NCI-H2171 (cell line): ENCODE measurements at places on chromosomes 4 and X.
A peak's percentile ranks its signal among the peaks of the same experiment; 100 is the strongest.

DNA sequence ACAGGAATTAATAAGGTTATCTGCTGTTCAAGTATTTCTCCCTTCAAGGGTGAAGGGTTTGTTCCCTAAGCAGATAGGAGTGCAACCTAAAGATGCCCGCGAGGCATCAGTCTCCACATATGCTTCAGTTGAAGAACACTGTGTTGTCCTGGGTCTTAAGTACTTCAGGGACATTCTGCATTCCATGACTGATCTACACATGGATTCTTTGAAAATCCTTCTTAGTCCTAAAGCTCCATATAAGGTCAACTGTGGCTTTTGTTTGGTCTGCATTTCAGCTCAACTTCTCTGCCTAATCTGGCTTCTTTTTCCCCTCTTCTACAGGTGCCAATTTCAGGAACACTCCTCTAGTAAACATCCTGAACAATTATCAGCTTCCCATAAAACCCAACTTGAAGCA is 21.8 kb upstream of the CTSO start:
- DNase-seq, result no peak

- no peak for DNase-seq
Measured at GRCh38 chrX:47112316-47112954, 32.1 kb downstream of the NDUFB11 start.

DNA sequence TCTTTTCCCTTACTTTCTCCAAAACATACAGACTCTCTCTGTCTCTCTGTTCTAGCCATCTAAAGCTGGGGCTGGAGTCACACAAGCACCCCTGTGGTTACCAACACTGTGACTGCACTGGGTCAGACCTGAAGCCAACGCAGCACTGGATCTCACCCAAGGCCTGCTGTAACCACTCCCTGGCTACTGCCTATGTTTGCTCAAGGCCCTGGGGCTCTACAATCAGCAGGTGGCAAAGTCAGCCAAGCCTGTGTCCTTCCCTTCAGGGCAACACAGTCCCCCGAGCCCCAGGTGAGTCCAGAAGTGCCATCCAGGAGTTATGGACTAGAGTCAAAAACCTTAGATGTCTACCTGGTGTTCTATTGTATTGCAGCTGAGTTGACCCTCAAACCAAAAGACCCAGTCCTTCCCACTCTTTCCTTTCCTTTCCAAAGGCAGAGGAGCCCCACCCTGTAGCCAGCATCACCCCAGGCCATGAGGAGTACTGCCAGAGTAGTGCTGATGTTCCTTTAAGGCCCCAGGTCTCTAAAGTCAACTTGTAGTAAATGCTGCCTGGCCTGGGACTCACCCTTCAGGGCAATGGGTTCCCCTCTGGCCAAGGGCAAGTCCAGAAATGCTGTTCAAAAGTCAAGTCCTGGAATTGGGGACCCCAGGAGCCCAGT is 58.8 kb upstream of the RAP2C start:
- DNase-seq, result no peak

DNA sequence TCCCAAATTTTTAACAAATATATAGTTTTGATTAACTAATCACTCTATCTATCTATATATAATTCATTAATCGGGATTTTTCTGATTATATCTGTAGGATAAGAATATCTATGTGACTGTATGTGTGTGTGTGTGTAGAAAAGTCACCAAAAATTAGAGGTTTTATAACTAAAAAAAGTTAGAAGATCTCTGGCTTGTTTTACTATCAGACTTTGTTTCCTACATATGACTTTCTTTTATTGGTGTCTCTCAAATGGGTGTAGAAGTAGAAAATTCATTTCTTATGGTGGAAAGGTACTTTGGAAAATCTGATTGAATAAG is 26.7 kb upstream of the TMPRSS11D start:
- no peak for DNase-seq

- DNase-seq, result no peak
Measured at GRCh38 chrX:44871114-44871645, 1.8 kb upstream of the KDM6A start.

DNA sequence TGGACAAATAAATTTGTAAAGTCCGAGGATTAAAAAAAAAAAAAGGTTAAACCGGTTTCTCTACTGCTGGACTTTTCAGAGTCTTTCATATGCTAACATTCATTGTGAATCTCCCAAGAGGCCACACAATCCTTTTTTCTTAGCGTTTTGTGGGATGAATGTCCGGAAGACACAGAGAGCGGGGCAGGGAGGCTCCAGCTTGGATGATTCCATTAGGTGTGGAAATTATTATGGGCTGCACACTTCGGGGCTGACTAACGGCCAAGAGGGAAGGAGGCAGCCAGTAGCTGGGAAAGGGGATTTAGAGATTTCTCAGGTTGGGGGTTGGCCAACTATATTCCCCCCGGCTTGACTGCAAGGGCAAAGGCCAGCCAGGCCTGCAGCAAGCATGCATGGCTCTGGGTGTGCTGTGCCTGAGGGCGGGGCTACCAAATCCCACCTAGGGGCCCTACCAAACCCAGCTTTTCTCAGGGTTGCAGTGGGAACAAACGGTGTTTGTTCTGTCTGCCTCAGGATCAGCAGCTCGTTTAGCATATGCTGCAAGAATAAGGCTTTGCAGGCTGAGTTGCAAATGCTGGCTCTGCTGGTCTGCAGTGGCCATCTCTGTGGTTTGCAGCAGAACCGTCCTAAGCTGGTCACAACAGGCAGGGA is 28.6 kb downstream of the NYX start:
- no peak for DNase-seq

DNA sequence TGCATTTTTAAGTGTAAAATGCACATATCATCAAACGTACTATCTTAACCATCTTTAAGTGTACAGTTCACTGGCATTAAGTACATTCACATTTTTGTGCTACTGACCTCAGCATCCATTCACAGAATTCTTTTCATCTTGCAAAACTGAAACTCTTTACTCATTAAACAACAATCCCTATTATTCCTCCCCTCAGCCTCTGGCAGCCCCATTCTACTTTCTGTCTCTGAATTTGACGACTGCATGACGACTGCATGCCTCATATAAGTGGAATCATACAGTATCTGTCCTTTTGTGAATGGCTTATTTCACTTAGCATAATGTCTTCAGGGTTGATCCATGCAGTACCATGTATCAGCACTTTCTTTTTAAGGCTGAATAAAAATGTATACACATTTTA is 38.7 kb downstream of the CNKSR2 start:
- no peak for DNase-seq

- no peak for DNase-seq
Measured at GRCh38 chr4:116926631-116927295, 158.6 kb downstream of the TRAM1L1 start.

DNA sequence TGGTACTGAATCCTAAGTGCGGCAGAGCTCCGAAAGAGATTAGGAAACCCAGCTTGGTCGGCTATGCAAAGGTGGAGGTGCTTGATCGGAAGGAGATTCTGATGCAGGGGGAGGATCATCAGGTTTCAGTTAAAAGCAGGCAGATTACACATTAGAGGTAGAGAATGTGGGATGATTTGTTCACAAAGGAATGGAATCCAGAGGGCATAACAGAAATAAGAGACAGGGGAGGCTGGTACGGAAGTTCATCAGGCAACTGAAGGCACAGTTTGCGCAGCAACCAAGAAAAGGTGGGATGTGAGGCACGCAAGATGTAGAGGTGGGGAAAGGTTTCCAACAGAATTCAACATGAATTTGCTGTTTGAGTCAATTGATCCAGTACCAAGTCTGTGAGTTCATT is 424 bp upstream of the ZNF330 start:
- DNase-seq, result no peak

GRCh38 chr4:1383728-1384591 is 22.3 kb downstream of the NKX1-1 start:
- no peak for DNase-seq

DNA sequence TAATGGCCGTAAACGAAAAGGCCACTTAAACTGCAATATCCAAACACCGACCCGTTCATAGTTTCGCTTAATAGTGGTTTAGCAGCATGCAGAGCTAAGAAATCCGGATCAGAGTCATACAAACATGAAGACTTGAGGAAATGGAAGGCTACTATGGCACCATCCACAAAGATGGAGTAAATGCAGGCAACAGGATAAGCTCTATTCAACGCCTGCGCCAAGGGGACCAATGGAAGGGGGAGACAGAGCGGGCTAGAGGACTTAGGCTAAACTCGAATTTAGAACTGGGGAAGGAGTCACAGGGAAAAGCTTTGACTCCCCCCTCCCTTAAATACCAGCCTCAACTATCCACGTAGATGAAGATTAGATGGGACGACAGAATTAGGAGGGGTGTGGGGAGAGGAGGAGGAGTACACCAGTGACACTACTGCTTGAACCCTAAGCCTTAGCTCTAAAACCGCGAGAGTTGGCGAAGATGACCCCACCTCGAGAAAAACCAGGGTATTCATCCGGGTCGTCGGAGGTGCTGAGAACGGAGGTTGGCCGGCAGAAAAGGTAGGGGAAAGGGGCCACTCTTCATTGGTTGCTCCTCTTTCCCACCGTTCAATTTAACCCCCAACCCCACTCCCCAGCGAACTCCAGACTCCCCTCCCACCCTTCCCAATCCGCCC is 3.5 kb downstream of the HUWE1 start:
- DNase-seq, result peak; percentile 11

GRCh38 chrX:112577146-112577545 is 102.6 kb downstream of the LHFPL1 start:
- no peak for DNase-seq

GRCh38 chrX:72073633-72074032 is 58.1 kb downstream of the RTL5 start:
- DNase-seq, result no peak

GRCh38 chr4:153652051-153652784 is 31.9 kb upstream of the TLR2 start:
- DNase-seq, result no peak

GRCh38 chrX:134454506-134454905 is 5.5 kb upstream of the HPRT1 start:
- no peak for DNase-seq

DNA sequence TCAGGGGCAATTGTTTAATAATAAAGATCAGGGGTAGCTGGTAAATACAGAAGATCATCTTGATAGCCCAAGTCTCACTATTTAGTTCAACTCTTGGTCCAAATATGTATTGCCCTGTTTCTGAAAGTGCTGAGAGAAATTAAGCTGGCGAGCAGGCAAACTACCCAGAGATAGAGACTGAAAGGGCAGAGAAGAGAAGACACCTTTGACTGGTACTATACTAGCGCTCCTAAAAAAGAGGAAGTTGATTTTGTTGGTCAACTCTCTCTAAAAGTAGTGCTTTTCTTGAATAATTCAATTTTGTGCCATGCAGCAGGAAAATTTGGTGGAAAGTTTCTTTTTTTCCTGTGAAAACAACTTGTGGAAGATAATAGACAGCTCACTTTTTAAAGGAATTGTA is 64.0 kb downstream of the IGSF1 start:
- no peak for DNase-seq

DNA sequence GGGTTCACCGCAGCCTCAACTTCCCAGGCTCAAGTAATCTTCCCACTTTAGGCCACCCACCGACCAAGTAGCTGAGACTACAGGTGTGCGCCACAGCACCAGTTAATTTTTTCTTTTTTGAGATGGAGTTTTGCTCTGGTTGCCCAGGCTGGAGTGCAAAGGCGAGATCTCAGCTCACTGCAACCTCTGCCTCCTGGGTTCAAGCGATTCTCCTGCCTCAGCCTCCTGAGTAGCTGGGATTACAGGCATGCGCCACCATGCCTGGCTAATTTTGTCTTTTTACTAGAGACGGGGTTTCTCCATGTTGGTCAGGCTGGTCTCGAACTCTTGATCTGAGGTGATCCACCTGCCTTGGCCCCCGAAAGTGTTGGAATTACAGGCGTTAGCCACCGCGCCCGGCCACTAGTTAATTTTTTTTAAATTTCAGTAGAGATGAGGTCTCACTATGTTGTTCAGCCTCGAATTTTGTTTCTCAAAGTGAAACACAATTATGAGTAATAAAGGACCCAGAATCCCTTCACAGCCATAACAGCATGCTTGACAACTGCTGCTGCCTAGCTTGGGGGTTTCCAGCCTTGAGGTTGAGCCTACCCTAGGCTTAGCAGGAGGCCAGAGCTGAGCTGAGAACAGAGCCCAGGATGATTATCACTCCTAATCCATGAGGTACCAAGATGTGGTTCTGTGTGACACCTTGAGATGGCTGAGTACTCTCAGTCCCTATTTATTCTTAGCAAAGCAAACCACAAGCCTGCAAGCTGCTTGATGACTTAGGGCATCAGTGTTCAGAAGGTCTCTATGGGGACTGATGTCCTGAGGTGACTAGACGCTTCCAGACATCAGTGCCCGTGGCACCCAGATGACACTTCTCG is 41.6 kb upstream of the NKRF start:
- no peak for DNase-seq

- DNase-seq, result no peak
Measured at GRCh38 chrX:135437867-135438733, 16.4 kb downstream of the SMIM10L2A start.

DNA sequence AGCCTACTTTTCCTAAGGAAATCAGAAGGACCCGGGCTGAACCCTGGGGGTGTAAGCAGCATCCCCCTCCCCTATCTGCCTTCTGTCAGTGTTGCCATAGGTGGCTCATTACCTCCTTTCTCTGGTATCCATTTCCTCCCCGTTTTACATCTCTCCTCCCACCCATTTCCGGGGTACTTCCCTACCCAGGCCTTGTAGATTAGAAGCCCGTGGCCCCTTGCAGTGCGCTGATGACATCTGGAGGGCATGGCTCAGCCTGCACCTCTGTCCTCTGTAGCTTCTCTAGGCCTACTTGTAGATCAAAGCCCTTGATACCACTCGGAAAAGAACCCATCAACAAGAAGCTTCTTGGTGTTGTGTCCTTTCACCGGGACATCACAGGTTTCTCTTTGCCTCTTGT is 71.8 kb downstream of the NBDY start:
- no peak for DNase-seq

DNA sequence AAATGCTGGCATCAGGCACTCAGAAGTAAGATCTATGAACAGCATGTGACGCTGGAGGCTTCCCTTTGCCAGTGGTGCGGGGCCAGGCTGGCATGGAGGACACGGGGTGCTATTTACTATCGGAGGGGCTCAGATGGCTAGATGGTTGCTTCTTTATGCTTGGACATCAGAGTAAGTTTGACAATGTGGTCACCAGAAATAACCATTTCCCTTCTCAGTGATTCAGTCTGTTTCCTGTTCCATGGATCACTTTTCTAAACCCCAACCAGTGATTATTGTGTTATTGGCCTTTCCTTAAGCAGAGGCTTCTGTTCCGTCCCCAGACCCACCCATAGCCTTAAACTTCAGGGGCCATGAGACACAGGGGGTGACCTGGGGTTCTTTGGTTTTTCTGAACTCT is 55.4 kb upstream of the DHX15 start:
- DNase-seq, result no peak

DNA sequence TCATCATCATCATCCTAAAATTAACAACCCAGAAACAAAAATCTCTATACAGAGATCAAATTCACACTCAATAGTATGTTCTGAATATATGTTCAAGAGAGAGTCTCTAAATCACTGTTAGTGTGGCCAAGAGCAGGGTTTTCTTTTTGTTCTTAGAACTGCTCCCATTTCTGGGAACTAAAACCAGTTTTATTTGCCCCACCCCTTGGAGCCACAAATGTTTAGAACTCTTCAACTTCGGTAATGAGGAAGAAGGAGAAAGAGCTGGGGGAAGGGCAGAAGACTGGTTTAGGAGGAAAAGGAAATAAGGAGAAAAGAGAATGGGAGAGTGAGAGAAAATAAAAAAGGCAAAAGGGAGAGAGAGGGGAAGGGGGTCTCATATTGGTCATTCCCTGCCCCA is 32.3 kb downstream of the CYBB start:
- no peak for DNase-seq

GRCh38 chr4:53321151-53321983 is 44.5 kb downstream of the SCFD2 start:
- DNase-seq, result no peak

GRCh38 chr4:150302553-150302952 is 224.3 kb downstream of the DCLK2 start:
- DNase-seq, result no peak
